Stimulated activated CD4-positive, alpha-beta T cell treated with anti-CD3 and anti-CD28 coated beads, TNF-alpha, amount 100 ng/mL, for 48 hours (primary cell): ENCODE measurements at places on chromosomes 5 and 9.

GRCh38 chr5:92424785-92425426 is 1041.8 kb upstream of the ARRDC3 start:
- no peak for DNase-seq

DNA sequence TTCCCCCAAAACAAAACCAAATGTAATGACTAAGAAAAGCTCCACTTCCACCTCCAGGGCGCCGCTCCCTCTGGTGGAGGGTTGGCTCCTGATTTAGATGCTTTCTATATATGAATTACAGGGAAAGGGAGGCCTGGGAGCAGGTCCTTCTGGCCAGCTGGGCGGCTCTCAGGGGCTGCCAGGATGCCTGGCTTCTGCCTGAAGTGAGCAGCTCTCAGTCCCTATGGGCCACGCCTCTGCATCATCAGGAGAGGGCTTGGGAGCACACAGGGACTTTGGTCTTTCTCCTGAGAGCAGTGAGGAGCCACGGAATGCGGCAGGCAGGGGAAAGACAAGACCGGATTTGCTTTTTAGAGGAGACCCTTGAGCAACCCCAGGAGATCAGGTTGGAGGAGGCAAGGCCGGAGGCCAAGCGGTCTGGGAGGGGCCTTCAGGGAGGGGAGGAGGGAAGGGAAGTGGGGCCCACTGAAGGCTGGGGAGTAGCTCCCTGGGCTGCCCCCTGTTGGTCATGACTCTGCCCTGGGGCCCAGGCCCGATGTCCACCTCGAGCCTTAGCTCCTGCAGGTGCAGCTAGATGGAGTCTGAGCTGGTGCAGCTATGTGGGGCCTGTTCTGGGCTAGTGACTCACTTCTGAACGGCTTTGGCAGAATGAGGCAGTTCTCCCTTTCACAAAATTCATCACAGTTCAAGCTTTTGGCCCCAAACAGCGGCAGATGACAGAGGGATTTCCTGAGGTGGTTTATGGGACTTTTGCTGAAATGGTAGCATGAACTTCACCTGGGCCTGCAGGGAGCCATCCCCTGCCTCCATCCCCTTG is 11.3 kb upstream of the GRHPR start:
- DNase-seq: no peak

GRCh38 chr5:16921211-16921610 is 14.9 kb downstream of the MYO10 start:
- no peak for DNase-seq

- DNase-seq: no peak
These were observed 191.1 kb downstream of the AP3B1 start for GRCh38 chr5:78103232-78103918.

GRCh38 chr5:126359884-126360283 is 63.3 kb upstream of the GRAMD2B start:
- DNase-seq: no peak

DNA sequence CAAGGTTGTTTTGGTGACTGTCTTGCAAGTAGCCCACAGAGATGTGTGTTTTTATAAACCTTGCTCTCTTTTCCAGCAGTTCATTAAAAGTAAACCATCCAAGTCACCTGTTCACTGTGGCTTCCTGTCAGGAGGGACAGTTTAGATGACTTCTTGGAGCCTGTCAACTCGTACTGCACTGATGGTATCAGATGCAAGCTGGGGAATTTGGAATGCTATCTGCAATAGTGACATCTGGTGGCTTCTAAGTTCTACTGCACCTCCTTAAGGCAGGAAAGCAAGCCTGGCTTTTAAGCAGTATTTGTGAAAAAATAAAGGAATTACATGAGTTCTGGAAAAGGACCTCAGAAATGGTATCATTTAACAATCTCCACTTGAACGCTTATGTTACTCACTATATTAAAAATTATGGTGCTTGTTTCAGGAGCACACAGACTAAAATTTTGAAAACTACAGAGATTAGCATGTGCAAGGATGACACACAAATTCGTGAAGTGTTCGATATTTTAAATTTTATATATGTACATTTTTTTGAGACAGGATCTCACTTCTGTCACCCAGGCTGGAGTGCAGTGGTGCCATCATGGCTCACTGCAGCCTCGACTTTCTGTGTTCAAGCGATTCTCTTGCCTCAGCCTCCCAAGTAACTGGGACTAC is 164.0 kb downstream of the TTC39B start:
- DNase-seq: no peak

DNA sequence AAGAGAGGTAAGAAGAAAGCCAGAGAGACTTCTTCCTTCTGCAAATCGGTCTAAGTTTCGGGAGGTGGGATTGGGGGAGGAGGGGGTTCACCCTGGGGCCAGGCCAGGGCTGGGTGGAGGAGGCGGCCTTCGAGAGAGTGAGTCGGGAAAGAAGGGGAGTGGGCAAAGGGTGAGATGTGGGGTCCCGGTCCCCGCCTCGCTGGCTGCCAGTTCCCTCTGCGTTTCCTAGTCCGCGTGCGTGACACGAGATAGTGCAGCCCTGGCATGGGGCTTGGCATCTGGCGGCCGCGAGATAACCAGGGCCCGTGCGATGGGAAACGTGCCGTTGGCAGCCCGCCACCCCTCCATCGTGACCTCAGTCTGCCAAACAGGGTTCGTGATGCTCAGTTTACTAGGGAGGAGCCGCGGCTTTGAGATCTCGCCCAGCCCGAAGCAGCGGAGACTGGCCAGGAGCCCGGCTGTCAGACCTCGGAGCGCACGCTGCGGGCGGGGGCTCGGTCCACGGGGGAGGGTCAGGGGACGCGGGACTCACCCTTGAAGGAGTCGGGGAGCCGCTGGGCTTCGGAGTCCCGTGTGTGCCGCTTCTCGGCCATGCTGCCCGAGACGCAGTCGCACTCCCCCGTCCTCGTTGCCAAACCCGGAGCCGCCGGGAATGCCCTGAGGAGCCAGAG is at the start of gene STOM:
Gene STOM, minus strand, starts transcription at position 656 of the 671 bp plus-strand sequence. Its CDS starts 63 bp downstream, at position 593.
- peak; percentile 51 for DNase-seq

DNA sequence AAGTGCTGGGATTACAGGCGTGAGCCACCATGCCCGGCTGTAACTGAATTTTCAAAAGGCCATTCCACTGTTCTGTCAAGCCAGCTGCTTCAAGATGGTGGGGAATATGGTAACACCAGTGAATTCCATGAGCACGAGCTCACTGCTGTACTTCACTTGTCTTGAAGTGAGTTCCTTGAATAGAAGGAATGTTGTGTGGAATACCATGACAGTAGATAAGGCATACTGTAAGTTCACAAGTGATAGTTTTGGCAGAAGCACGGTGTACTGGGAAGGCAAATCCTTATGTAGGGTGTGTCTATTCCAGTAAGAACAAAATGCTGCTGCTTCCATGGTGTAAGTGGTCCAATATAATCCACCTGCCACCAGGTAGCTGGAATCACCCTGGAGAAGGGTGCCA is 6.6 kb upstream of the PRXL2C start:
- DNase-seq: no peak

DNA sequence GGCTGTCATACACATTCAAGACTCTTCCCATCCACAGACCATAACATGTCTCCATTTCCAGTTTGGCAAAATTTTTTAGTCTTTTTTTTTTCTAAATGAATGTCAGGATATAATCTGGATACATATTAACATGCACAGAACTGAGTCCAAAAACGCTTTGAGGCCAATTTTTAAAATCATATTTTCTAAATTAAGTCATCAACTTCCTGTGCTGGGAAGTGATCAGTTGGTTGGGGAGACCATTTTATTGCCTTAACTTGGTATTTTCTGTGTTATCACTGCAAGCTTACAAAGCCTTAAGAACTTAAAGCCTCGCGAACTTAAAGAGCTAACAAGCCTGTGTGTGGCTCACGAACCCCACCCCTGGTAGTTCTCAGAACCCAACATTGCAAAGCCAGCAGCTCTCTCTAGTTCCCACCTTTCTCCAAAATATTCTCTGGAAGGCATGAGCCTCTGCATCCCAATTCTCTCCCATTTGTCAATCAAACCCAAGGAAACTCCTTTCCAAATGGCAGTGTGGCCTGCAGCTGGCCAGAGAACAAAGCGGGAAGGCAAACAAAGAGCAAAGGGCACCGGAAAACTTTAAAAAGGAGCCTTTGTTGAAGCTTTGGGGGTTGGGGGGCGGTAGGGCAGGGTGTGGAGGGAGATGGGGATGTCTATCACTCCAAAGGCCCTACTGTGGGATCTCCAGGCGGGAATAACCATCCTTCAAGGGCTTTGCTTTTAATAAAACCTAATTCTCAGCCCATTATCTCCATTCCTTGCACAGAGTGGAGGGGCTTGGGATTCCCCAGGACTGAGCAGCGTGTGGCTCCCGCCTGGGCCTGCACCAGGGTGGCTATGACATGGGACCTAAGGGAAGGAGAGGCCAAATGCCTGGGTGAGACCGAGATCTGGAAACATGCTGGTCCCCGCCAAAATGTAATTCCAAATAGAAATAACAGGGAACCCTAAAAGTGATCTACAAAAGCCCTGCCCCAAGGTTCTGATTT is 65.0 kb downstream of the ROR2 start:
- DNase-seq: no peak

DNA sequence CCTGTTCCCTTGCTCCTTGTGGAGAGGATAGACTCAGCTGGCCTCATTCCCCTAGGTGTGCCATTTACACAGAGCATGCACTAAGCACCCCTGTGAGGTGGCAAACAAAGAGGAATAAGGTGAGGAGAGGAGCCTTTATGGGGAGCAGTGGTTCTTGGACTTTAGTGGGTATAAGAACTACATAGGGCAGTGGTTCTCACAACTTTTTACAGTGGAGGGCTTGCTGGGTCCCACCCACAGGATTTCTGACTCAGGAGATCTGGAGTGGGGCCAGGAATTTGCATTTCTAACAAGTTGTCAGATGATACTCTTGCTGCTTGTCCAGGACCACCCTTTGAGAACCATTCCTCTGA is 42.0 kb downstream of the CSF1R start:
- DNase-seq: no peak

GRCh38 chr5:163489055-163489744 is 16.2 kb upstream of the MAT2B start:
- no peak for DNase-seq

GRCh38 chr9:101711330-101711941 is 27.0 kb downstream of the GRIN3A start:
- peak; percentile 3 for DNase-seq

DNA sequence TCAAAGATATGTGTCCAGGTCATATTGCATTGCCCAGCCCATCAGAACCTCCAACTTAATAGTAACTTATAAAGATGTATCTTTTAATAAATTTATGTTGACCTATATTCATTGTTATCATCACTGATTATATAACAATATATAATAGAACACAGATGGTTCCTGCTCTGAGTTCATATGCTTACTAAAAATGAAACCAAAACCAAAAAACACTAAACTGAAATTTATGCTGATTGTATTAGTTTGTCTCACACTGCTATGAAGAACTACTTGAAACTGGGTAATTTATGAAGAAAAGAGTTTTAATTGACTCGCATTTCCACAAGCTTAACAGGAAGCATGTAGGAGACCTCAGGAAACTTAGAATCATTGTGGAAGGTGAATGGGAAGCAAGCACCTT is 462.5 kb upstream of the TYRP1 start:
- DNase-seq: no peak

- DNase-seq: no peak
These were observed 20.1 kb upstream of the SLC36A1 start for GRCh38 chr5:151427258-151427657.

GRCh38 chr5:51380603-51381207 is 2.5 kb upstream of the ISL1 start:
- no peak for DNase-seq

DNA sequence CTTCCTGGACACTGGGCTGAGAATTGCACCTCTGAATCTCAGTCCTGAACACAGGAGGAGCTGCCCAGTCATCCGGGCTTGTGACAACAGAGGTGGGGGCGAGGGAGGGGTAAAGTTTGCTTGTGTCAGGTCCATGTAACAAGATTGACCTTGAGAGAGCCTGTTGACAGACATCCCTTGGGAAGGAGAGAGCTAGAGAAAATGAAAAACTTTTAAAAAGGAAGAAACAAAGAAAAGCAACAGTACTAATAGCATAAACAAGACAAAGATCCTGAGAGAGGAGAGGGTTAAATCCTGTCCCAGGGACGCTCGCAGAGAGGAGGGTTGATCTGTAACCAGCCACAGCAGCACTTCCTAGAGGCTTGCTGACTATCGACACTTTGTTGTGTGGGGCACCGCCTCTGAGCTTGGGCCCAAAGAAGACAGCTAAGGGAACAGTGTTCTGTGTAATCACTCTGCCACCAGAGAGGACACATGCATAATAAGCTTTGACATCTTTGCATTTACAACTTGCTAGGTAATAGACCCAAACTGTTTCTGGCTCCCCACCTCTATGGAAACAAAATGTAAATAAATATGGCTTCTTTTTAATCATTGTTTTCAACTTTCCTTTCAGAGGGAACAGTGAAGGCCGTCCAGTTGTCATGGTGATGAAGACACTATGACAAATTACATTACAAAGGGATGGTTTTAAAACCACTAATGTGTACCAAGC is 363.7 kb downstream of the CSNK1G3 start:
- DNase-seq: no peak

- no peak for DNase-seq
These were observed 155.3 kb downstream of the MACROH2A1 start for GRCh38 chr5:135243556-135244285.

GRCh38 chr5:112691758-112692157 is 45.9 kb upstream of the APC start:
- no peak for DNase-seq

GRCh38 chr5:16693879-16694278 is 77.1 kb upstream of the RETREG1 start:
- no peak for DNase-seq

- DNase-seq: no peak
These were observed 13.1 kb upstream of the DCAF12 start for GRCh38 chr9:34139477-34140146.
